Stimulated activated CD8-positive, alpha-beta memory T cell treated with anti-CD3 and anti-CD28 coated beads, Interleukin-7, amount 100 ng/mL, for 1 hour (primary cell): ENCODE measurements at places on chromosomes 5 and 9.

GRCh38 chr5:54443270-54443669, 12.2 kb upstream of the HSPB3 start:
- no peak for DNase-seq

DNA sequence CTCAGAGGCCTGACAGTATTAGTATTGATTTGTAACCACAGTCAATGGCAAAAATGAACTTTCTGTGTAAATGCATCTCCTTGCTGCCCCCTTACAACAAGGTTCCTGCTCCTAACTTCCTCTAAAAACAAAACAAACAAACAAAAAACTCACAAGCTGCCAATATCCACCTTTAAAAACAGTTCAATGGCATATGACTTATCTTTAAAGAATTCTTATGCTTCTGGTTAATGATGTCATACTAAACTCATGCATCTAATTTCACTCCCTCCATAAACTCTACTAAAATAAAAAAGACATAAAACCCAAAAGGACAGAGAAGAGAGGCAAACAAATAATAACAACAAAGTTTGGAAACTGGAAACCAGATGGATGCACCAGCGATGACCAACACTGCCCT, 9.0 kb upstream of the OR1N1 start:
- DNase-seq, result no peak

DNA sequence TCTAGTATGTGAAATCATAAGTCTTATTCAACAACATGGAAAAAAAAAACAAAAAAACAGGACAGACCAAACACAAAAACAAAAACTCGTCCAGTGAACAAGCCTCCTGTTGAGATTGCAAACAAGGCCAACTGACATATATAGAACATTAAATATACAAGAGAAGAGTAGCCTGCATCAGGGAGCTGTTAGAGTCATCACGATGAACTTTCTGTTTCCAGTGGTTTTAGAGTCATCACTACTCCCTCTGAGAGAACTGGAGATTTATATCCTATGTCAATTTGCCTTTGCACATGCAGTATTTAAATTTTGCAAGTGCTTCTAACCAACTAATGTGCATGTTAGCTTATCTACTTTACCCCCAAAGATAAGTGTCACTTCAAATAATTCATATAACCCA, 9.9 kb downstream of the SNCAIP start:
- DNase-seq, result no peak

DNA sequence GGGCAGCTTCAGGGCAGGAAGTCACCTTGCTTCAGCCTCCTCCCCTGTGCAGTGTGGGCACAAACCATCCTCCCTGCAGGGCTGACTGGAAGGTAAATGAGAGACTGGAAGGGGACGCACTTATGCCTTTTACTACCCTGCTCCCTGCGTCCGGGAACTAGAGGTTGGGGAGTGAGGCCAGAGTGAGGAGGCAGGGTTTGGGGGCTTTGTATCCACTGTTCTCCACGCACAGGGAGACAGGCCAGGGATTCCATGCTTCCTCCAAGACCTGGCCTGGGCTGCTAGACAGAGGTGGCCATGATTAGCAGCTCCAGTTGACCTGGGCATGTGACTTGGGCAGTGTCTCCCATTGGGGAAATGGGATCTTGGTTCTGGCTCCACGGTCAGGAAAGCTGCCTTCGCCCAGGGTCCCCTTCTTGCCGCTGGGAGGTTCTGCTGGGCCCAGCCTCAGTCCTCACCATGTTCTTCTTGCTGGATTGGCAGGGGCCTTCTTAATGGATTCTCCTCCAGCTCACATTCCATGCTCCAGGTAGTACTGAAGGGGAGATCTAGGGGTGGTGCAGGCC, 37.0 kb upstream of the PSD2 start:
- DNase-seq, result no peak

DNA sequence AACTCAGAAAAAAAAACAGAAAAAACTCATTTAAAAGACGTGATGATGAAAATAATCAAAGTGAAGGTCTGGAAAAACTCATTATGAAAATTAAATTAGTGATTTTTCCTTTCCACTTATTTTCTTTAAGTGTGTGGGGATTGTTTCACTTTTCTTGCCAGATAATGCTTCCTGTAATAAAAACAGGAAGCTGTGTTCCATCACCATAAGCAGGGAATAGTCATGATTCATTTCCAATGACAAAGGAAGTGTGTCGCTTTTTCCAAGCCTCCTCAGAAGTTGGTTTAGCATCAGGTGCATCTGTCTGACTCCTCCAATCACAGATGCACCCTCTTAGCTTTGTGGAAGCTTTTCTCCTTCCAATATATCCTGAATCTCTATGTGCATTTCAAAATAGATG, 2068.7 kb downstream of the MAT2B start:
- no peak for DNase-seq

GRCh38 chr9:72856972-72857623, 95.8 kb downstream of the ALDH1A1 start:
- no peak for DNase-seq

DNA sequence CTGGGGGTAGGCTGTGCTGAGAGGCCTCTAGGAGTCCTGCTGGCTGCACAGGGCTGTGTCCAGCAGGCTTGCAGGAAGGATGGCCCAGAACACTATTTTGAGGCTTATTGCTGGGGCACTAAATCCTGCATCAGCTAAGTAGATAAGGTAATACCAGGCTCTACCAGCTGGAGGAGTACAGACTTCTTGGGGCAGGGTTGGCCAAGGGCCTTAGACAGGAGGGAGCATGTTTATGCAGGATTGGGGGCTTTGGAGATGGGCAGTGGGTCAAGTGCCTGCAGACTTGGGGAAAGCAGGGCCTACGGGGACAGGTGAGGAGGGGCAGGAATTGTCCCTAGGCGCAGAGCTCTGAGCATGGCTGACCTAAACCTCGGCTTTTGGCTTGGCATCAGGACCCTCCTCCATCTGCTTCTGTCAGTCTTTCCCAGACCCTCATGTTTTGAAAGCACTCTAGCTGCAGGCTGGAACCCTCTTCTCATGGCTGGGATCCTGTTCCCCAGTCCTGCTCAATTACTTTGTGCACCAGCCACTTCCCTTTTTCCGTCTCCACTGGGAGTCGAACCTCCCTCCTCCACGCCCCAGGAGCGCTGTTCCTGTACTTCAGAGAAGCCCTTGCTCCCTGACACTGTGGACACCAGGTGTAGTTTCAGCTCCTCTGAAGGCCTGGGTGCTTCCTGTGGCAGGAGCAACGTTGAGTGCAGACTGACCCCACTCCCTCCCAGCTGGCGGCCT, 61.0 kb upstream of the SPTLC1 start:
- no peak for DNase-seq

DNA sequence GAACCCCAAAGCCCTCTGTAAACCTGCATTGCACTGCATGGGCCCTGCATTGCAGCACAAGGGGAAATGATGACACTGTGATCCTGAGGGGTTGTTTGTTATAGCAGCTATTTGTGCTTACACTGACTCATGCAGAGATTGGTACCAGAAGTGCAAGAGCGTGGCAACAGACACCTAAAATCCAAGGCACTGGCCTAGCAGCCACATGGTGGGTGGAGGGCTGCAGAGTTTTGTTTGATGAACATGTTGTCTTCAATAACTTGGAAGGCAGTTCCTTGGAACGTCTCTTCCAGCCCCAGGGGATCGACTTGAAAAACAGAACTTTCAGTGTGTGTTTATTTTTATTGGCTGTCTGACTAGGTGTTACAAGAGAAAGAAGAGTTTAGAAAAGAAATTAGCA, 14.5 kb downstream of the FCN2 start:
- DNase-seq, result no peak

GRCh38 chr9:76932757-76933156, 26.8 kb upstream of the PRUNE2 start:
- DNase-seq, result no peak

GRCh38 chr5:5089895-5090649, 50.1 kb upstream of the ADAMTS16 start:
- no peak for DNase-seq

GRCh38 chr5:138179277-138179857, 455 bp downstream of the KIF20A start:
- no peak for DNase-seq

DNA sequence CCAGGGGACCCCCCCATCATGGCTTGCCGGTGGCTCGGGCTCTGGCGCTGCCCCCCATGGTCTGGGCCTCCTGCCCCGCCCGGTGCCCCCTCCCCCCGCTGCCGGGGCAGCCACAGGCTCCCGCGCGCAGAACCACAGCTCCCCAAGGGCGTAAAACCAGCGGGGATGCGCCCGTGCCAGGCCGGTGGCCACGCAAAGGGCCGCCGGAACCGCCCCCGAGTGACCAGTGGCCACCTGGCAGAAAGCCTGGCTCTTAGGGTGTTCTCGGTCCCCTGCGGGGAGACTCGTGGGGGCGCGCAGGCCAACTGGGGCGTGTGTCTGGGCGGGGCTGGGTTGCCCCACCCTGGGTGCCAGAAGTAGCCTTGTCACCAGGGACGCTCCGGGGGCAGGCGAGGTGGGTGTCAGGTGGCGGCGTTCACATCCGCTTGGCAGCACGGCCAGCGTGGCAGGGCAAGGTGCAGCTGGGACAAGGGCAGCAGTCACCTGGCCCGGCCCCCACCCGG, 515 bp upstream of the AGPAT2 start:
- no peak for DNase-seq

DNA sequence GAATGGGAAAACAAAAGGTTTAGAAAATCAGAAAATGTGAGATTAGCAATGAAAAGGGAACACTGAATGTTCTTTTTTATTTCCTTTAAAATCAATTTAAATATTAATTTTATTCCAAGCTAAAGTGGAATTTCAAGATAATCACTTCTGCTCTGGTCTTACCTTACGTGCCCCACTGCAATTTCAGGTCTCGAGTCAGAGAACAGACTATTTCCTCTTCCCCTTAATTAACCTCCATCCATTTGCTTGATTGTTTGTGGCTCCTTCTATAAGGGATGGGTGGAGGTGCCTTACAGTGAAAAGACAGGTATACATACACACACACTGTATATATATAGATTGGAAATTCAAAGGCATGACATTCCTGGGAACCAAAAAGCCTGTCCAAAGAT, 137.1 kb downstream of the SUSD1 start:
- DNase-seq, result no peak

DNA sequence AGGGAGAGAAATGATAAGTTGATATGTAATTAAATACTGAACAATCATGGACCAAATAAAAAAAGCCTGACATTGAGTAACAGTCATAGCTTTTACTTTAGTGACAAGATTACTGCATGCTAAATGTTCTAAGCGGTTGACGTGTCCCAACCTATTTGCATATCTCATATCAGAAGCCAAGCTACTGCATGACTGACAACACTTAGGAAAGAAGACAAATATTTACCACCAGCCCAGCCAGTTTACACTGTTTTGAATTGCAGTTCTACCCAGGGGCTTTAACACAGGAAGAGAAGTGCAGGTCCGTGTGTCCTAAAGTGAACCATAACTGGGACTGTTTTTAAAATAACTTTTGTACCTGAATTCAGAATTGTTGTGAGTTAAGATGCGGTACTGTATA, 219.9 kb downstream of the PRDM9 start:
- DNase-seq, result no peak

DNA sequence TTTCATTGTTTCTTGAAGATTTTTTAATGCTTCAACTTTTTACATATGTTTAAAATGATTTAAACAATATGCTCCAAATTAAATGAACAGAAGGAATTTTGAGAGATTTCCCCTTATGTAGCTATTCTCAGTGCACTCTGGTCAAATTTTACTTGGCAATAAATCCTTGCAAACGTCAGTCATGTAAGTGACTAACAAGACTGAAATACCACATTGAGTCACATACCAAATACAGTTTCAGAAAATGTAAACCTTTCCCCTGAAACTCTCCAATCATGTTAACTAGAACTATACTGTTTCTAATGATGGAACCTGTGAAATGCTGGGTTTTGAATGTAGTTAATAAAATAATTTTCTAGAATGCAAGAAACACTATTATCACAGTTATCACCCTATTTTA, 29.6 kb downstream of the SAR1B start:
- DNase-seq, result no peak

GRCh38 chr5:24644761-24645160, at the start of gene CDH10:
TSS of gene CDH10 (minus strand) at chr5:24644978. CDS start at chr5:24593490, 51,488 bp downstream.
- no peak for DNase-seq

- no peak for DNase-seq
Measured at GRCh38 chr9:109448223-109448622, 49.9 kb downstream of the PTPN3 start.

- no peak for DNase-seq
Measured at GRCh38 chr5:41465493-41466171, 44.8 kb downstream of the PLCXD3 start.

DNA sequence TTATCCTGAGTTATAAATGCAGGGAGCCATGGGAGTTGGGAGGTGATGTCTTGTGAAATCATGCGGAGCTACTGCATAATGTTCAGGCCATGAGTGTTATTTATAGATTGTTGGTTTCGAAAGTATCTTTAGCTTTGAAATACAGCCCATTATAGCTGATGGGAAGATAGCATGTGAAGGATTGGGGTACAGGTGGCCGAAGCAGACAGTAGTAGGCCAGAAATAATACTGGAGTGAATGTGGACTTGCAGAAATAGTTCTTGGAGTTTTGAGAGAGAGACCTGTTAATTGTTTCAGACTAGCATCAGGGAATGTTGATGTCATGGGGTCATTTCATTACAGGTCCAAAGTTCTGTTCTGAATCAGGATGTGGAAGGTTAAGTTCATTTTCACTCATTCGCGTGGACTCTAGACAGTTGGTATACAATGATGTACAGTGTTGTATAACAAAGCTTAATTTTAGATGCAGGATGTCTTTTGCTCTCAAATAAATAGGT, 3.8 kb downstream of the ATP6V1G1 start:
- DNase-seq, result no peak

DNA sequence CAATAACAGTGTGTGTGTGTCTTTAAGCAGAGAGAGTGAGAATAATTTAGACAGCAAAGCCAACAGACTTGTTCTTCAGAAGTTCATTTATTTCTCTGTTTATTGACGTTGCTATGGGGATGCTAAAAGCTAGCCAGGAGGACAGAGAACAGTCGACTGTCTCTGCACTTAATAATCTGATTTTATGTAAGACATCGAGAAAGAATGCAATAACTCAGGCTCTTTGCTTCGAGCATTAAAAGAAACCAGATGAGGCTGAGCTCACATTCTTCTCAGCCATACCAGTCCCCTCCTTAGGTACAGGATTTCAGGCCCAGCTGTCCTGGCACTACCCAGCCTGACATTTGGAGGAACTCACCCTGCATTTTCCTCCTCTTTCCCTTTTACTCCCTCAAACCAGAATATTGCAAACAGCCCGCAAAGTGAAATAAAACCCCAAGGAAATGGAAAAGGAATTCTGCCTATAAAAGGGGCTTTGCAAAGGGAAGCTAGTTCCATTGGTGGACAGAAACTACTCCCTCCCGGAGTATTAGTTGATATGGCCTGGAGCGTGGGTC, 44.5 kb upstream of the DPYSL3 start:
- DNase-seq, result no peak

DNA sequence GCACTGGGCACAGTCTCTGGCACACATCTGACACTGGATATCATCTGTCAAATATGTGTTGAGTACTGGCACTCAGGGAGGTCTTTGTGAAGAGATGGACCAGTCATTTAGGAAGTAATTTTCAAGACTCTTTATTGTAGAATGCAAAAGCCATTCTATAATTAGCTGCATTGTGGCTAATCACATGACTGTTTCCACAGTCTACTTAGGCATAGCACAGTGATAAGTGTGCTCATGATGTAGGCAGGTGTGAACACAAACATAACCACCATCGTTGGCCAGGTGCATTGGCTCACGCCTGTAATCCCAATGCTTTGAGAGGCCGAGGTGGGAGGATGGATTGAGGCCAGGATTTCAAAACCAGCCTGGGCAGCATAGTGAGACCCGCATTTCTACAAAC, 62.2 kb downstream of the CFAP77 start:
- no peak for DNase-seq
